Cortex of kidney (tissue), 1 donor: ENCODE measurements at places on chromosomes 3 and 15.

- no peak for DNase-seq
These were observed 1.5 kb upstream of the LIMD1 start for GRCh38 chr3:45592830-45593707.

- no peak for DNase-seq
These were observed 287.5 kb downstream of the MAGI1 start for GRCh38 chr3:65751123-65751700.

- no peak for DNase-seq
These were observed 179.6 kb upstream of the STT3B start for GRCh38 chr3:31353166-31353565.

- DNase-seq, result no peak
These were observed 1.3 kb downstream of the TTBK2 start for GRCh38 chr15:42919308-42919707.

DNA sequence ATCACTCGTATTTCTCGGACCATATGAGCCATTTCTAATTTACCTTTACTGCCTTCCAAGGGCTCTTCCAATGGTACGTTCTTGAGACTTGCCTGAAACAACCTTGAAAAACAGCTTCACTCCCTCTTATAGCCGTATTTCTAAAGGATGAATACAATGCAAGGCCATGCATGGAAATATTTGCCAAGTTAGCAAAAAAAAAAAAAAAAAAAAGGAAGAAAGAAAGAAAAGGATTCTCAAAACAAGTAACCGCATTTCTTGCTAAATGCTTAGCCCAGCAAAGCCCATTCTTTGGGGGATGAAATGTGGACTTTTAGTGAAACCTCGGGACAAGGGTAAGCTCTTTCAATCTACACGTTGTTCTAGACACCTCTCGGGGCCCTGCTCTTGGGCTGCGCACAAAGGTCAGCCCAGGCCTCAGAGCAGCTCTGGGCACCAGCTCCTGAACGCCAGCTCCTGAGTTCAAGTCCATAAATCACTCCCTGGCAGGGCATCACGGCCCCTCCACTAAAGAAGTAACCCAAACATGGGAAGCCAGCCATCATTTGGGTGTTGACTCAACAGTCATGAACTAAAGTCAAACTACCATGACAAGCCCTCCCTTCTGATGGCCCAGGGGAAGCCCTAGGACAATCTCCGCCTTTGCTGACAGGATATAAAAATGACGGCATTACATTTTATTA, 132.7 kb downstream of the ADAMTS17 start:
- no peak for DNase-seq

GRCh38 chr15:38682861-38683260, 118.2 kb upstream of the RASGRP1 start:
- DNase-seq, result no peak

- no peak for DNase-seq
These were observed 116.8 kb downstream of the TPRG1 start for GRCh38 chr3:189288348-189289235.

GRCh38 chr15:41581110-41581509, 22.1 kb downstream of the TYRO3 start:
- no peak for DNase-seq

GRCh38 chr3:9946112-9947024, 5.8 kb downstream of the PRRT3 start:
- peak; percentile 21 for DNase-seq

DNA sequence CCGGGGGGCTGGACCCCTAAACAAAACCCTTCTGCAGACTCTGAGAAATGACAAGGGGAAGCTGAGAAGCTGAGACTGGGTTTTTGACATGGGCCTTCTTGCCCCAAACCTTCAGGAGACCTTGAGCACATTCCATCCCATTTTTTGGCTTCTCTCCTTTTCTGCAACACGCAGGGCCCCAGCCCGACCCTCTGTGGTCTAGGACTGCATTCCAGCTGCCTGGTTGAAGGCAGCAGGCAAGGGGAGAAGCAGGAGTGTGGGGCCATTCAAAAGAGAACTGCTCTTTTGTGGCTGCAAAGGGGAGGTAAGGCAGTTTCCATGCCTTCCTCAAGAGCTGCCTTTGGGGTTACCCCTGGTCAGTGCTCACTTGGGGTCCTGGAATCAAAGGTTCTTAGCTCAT, 263.0 kb downstream of the TLE3 start:
- no peak for DNase-seq

GRCh38 chr3:156563900-156564682, 9.2 kb upstream of the SSR3 start:
- no peak for DNase-seq

- no peak for DNase-seq
These were observed 15.7 kb upstream of the RBP2 start for GRCh38 chr3:139491966-139492365.

DNA sequence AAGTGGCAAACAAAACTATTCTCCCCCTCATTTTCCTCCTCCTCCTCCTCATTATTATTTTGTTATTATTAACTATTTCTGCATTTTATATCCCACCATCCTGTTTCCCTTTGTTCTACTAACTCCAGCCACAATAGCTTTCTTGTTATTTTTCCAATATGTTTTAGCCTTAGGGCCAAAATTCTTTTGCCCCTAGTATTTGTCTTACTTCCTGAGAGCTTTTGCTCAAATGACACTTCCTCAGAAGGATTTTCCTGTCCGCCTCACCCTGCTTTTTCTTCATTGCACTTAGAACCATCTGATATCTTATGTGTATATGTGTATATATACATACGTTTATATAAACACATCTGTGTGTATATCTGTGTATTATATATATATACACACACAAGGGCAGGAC, 32.7 kb upstream of the NUDT16 start:
- no peak for DNase-seq

- peak; percentile 3 for DNase-seq
These were observed 227.4 kb upstream of the AZI2 start for GRCh38 chr3:28575746-28576613.

GRCh38 chr3:54994111-54994513, 66.3 kb upstream of the LRTM1 start:
- DNase-seq, result no peak

DNA sequence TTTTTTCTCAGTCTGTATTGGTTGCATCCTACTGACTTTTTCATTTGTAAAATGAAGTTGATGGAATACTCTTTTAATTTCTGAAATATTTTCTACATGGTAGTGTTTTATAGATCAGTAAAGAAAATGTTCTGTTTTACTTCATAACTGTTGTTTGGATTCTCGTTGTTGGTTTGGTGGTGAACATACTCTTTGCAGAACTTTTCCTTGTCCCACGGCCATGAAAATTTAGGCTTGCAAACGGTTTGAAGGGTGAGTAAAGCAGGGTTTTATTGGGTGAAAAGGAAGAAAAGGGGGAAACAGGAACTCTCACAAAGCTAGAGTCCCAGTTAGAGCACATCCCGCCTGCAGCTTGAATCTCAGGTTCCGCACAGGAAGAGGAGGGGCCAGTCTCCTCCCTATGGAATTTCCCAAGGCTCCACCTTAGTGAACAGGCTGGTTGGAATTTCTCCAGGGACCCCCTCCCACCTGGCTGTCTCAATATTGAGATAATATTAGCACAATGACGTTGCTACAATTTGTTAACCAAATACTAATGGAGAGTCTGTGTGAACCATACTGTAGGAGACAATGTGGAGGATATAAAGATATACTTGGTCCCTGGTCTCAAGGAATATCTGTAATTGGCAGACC, 5.6 kb downstream of the PDCD6IP start:
- DNase-seq, result no peak

DNA sequence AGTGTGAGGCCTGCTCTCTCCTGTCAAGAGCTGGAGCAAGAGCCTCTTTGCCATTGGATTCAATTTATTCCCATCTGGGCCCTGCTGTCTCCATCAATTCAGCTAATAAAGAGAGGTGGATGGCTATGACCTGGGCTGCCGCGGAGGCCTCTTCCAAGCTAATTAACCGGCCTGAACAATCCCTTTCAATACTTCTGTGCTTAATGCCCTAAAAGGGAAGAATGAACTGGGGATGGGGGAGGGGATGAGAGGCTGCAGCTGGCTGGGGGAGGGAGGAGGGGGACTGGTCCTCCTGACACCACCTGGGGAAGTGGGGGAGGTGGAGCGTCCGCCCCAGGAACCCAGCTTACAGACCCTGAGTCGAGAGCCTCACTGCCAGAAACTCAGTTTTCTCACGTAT, 33.4 kb upstream of the PRR23E start:
- DNase-seq, result no peak

DNA sequence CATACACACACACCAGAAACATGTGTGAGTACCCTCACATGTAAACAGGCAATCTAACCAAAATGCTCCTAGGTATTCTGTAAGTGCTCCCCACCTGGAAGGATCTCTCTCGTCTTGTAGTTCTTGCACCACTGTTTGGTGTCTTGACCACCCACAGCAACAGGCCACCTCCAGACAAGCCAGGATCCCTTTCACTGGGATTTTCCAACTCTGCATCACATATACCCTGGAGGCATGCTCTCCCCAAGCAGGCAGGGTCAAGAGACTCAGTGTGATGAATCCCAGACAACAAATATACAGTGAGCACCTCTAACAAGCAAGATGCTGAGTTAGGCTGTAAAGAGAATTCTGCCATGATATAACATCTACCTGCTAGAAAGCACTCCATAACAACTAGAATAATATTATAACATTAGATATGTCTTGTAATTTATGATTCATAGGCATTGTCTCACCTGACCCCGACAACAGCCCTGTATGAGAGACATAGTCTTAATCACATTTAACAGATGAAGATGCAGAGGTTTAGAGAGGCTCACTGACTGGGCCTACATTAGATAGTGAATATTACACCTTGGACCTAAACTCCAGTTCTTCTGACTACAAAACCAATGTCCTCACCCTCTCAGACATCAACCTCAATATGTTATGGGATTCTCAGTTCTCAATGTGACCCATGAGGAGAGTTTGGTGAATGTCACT, 76.5 kb upstream of the BCL6 start:
- DNase-seq, result no peak

DNA sequence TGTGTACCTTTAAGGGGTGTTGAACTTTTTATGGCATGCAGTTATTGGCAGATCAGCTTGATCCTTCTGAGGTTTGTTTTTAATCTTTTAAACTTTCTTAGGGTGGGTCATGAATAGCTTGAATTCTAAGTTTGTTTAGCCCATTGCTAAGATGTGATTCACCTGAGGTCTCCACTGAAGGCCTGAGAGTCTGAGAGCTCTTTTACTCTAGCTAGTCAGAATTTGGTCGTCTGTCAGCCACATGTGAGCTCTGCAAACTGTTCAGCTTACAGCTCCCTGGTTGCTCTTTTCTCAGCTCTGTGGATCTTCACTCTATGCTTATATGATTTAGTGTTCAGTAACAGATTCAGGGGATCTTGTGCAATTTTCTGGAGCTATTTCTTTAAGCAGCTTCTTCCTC, 161.3 kb downstream of the ABHD5 start:
- no peak for DNase-seq

DNA sequence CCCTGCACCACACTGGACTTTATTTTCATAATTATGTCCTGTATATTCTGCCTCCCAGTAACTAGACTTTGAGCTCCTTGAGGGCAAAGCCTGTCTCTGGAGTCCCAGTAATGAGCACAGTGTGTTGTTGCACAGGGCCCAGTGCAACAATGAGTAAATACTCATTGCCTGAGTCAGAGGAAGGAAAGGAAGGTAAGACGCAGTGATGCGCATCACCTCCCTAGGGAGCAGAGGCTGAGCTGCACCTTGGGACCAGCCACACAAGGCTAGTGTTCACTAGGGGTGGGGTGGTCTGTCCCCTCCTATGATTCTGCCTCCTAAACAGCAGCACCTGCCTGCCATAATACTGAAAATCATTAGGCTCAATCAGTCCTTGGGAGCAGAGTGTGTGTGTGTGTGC, 86.6 kb upstream of the ADAMTSL3 start:
- DNase-seq, result no peak

DNA sequence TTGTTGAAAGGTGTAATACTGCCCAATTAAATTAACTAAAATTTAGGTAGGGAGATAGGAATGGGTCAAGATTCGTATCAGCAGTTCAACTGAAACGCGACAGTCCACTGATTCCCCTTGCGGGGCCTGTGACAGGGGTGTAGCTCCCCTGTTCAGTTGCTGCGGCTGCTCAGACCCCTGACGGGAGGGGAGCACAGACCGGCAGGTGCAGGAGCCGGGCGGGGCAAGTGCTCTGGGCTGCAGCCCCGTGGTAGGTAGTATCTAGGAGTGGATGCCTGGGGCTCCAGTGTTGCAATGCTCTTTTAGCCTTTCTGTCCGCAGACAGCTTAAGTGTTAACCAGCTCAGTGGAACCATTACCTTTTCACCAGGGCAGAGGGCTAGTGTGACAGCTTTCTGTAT, 164.9 kb downstream of the ROBO2 start:
- no peak for DNase-seq

DNA sequence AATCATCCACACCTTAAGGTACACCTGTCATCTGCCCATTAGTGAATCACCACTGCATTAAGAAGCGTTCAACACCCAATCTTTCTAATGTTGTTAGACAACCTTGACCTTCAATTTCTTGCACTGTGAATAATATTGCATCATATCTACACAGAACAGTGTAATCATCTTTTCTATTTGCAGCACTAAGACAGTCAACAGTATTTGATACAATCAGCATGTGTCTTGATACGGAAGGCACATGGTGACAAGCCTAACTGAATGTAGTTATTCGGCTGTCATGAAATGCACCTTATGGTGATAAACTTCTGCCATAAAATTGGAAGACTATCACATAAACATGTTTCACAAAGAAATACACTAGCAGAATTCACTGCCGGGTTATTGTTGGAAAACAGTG, 253.9 kb upstream of the THRB start:
- no peak for DNase-seq

DNA sequence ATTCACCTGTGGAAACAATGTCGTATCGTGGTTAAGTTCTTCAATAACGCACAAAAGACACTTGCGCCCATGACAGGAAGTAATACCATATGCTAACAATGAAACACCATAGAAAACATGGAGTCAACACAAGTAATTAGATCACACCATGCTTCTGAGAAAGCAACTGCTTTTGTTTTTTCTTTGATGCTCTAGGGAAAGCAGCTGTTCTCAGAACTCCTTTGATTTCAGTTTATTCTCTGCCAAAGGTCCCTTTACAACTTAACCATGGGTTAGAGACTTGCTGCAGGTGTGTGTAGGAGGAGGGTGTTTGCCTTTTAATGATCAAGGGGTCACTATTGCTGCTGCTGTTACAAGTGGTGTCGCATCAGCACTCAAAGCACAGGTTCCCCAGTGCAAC, 324.0 kb upstream of the SLCO3A1 start:
- no peak for DNase-seq

DNA sequence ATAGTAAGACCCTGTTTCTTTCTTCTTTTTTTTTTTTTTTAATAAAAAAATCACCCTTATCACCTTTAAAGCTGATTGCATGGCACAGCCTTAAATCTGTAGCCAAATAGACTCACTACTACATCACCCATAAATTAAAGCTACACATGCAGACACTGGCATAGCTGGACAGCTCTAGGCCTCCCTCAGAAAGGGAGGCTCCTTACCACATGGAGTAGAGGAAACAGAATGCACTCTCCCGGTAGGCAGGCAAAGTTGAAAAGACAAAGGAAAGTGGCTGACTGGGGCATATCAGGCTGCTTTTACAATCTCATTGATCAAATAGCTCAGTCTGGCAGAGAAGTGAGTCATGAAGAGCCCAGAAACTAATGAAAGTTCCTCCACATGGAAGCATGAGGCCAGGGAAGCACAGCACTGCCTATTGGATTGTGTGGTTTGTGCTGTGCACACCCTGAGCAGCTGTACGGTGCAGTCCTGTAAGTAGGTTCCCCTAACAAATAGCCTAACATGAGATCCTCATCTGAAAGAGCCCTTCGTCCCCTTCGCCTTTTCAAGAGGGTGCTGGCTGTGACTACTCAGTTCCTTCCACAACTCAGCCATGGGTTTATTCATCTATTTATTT, 32.7 kb upstream of the FAM98B start:
- DNase-seq, result no peak

GRCh38 chr3:169227911-169228310, 435.6 kb downstream of the MECOM start:
- DNase-seq, result no peak

- no peak for DNase-seq
These were observed 510.2 kb upstream of the MDFIC2 start for GRCh38 chr3:70822669-70823068.
